ENCODE measurements at places on chromosomes 16 and 17. TPM values are rescaled to one million over a fixed set of nuclear protein-coding genes. Genes with fewer than 3 reads are reported as not detected.

Gene ABCC12
- polyA plus RNA-seq = not detected

GRCh38 chr17:63538693-63539595 lies 11.3 kb upstream of the DCAF7 start:
- no peak for DNase-seq
- no peak overlapping the region for H3K4me3 ChIP-seq
- H3K27ac ChIP-seq = no peak overlapping the region
- H3K4me1 ChIP-seq = peaks cover 6% of the 10 kb centered on the region
- peaks cover 4% of the 10 kb centered on the region for H3K27me3 ChIP-seq

GRCh38 chr16:86865851-86866662 lies 287.7 kb downstream of the FOXL1 start:
- H3K4me3 ChIP-seq = no peak overlapping the region
- H3K4me1 ChIP-seq = no peaks in the 10 kb centered on the region
- H3K27ac ChIP-seq = no peak overlapping the region
- no peaks in the 10 kb centered on the region for H3K27me3 ChIP-seq

DNA sequence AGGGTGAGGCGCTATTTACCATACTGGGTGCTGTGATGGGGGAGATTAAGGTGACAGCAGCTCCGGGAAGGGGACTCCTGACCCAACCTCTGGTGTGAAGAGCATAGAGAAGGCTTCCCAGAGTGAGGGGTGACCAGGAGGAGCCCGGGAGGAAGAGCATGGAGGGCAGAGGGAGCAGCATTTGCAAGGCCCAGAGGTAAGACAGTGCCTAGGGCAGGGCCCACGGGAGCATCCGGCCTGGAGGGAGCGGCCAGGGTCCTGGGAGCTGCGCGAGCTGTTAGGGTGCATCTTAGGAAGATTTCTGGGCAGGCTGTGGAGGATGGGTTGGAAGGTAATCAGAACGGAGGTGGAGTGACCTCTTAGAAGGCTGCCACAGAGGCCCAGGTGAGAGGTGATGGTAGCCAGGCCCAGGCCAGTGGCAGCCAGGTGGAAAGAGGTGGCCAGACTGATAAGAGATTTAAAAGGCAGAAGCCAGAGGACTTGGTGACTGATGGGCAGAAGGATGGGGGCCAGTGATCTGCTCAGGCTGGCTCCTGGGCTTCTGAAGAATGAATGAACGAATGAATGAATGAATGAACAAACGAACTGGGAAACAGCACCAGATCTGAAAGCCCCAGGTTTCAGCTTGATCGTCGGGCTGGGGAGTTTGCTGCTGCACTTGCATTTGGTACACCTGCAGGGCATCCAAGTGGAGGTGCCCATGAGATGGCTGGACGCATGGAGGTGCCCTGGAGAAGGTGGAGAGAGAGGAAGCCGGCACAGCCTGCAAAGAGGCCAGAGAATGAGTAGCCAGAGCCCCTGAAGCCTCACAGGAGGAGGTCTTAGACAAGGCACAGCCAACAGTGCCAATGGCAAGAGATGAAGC lies 13.0 kb upstream of the TMEM92 start:
- no peak for DNase-seq
- no peak overlapping the region for H3K4me3 ChIP-seq
- H3K27me3 ChIP-seq = no peaks in the 10 kb centered on the region
- no peaks in the 10 kb centered on the region for H3K36me3 ChIP-seq

DNA sequence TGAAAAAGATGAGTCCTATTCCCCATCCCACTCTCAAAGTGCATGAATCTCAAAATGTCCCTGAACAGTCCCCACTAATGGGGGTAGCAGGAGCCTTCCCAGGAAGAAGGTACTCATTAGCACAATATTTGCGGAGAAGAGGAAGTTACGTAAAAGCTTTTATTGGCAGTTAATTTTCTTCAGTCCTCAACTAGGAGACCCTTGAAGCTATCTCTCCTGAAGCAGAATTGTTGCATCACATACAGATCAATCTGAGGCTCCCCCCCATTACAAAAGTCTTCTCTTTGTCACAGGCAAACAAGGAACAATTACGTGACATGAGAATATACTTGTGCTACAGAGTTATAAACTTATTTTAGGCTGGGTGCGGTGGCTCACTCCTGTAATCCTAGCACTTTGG lies 14.2 kb downstream of the SLFN12L start:
- peak overlapping the region; percentile 35 for H3K27ac ChIP-seq
- no peaks in the 10 kb centered on the region for H3K27me3 ChIP-seq
- no peak for DNase-seq
- H3K4me3 ChIP-seq = no peak overlapping the region

DNA sequence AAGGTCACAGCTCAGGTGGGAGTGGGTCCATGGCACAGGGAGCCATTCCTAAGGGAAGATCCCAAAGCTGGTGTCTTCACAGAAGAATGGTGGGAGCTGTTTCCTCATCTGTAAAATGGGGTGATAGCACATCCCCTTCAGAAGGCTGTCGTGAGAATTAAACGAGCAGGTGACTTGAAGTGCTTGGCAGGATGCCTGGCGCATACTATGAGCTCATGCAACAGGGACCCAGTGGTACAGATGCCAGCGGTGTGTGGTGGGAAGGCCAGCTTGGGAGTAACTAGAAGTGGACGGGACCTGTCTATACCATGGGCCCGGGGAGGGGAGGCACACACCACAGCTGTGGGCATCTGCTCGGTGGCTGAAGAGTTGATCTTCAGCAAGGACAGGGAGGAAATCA lies 189.3 kb upstream of the TNRC6C start:
- H3K4me1 ChIP-seq = peaks cover 8% of the 10 kb centered on the region
- H3K27me3 ChIP-seq = peaks cover 4% of the 10 kb centered on the region
- no peak overlapping the region for H3K4me3 ChIP-seq
- H3K27ac ChIP-seq = no peak overlapping the region
